ENCODE measurements at places on chromosomes 16 and 17.

DNA sequence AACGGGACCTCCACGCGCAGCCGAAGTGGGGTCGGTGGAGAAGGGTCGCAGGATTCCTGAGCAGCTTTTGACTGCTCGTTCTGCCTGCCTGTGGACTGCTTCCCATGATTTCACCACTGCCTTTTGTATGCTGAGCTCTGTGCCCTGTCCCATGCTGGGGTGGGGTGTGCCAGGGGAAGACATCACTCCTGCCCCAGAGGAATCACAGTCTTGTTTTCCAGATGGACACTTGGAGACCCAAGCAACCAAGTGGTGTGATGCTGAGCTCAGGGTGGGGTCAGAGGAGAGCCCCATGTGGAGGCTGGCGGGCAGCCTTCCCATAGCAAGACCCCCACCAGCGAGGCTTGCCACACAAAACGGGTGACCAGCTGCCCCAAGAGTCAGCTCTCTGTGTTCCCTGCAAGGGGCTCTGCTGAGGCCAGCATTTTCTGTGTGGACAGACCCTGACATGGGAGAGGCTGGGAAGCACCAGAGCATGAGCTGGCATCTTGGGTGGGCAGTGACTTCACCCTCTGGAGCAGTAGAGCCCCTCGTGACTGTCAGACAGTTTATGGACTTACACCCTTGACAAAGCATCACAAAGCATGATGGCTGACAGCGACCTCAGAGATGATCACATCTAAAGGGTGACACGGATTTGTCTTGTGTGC is 111.9 kb downstream of the GNAO1 start:
- no peak for DNase-seq

- DNase-seq, result no peak
These were observed 766.5 kb upstream of the GOT2 start for GRCh38 chr16:59500601-59501000.

GRCh38 chr17:6571452-6571781 is 15.1 kb upstream of the PITPNM3 start:
- no peak for DNase-seq

DNA sequence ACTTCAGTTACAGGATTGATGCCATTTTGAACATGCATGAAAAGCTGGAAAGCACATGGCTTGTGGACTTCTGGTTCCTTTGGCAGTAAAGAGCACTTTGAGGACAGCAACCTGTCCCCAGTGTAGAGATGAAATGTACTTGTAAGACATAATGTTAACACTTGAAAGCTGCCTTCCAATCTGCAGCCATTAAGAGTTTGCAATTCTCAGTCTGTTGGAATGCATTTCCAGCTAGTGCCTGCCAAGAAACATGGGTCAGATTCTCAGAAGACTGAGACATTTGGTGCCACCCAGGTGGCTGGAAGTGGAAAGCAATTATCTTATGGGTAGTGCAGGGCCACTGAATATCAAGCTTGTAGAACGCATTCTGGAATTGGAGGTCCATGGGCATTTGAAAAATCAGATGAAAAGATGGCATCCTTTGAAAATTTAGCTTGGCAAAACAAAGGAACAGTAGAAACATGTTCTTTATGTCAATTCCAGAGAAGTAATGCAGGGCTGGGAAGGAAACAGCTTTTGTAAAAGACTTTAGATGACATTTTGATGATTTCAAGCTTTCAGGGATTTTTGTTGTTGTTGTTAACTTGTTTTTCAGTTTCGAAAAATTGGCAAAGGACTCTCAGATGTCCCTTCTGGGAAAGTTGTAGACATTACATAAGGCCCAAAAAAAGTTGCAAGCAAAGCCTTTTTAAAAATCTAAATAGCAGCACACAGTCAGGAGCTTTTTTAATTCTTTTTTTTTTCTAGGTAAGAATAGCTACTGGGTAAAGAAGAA is 147.0 kb downstream of the ABCA8 start:
- no peak for DNase-seq

DNA sequence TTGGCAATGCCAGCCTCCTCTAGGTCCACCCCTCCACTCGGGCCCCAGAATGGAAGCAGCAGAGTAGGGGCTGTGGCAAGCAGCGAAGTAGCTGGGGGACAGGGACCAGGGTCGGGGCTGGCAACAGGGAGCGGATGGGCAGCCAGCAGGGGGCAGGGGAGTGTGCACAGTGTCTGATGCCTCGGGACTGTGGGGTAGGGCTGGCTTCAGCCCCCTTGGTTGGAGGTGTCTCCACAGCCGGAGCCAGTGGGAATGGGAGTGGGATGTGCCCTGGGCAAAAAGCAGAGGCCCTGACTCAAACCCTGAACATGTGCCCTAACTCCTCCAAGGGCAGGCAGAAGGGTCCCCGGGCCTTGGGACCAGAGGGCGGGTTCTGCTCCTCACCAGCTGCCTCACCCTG is 18.5 kb upstream of the ARHGAP27 start:
- DNase-seq, result no peak

DNA sequence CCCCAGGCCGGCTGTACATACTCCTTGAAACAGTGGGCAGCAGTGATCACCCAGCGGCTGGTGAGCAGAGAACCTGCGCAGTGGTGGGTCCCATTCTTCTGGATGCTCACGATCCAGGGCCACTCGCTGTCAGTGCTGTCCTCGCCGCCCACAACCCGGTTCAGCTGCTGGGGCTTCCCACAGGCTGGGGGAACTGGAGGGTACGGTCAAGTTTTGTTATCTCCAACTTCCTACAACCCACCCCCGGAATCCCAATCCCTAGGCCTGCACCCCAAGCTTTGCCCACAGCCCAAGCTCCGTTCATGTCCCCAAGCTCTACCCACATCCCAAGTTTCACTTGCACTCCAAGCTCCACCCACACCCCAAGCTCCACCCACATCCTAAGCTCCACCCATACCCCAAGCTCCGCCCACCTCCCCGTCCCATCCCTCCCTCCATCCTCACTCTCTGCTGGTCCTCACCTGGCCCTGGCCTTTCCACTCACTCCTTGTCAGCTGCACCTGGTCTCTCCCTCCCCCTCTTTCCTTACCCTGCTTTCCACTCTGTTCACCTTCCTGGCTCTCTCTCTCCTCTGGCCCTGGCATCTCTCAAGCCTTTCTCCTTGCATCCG is 1.8 kb downstream of the PRSS22 start:
- DNase-seq, result no peak

GRCh38 chr17:4475001-4475400 is 23.7 kb upstream of the SPNS2 start:
- DNase-seq, result no peak

DNA sequence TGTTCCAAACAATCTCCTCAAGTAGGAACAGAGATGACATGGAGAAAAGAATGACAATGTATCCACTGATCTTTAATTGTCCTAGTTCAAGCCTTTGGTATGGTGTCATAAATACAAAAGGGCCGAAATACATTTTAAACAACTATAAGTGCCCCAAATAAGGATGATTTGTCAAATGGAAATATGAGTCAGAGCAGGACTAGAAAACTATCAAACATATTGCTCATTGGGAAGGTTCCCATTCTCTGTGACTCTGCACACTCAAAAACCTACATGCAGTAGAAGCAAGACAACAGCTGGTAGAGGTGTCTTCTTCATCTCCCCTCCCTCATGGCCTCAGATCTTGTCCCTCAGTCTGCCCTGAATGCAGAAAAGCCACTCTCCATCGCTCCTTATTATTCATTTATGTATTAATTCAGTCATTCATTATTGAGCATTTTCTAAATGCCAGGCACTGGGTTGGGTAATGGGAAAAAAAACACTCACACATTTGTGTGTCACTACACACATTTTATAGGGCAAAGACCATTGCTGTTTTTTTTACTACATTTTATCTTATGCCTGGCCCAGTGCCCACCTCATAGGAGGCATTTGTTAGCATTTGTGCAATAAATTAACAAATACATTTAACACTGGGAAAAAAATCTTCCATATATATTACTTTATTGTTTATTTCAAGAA is 10.1 kb downstream of the CA10 start:
- no peak for DNase-seq

DNA sequence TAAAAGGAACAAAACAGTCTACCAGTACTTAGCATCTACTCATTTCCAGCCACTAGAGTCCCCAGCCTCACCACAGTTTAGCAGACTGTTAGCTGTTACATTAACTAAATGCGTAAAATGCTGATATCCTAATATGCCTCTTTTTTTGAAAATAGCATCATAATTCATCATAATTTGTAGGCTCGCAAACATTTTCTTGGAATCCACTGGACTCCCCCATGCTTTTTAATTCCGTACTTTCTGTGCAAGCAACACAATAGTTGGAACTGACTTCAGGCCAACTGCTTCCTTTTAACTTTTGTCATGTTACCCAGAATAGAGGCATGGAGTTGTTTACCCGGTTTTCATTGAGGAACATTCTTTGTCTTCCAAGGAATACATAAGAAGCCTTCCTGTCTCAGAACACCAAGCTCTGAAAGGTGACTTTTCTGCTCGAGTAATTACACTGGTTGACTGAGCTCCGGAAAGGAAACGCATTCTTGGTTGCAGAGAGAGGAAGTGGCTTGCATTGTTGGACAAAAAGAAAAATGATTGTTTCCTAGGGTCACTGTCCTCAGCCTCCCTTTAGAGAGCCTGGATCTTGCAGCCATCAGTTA is 30.9 kb upstream of the SEC14L1 start:
- peak; percentile 54 for DNase-seq

DNA sequence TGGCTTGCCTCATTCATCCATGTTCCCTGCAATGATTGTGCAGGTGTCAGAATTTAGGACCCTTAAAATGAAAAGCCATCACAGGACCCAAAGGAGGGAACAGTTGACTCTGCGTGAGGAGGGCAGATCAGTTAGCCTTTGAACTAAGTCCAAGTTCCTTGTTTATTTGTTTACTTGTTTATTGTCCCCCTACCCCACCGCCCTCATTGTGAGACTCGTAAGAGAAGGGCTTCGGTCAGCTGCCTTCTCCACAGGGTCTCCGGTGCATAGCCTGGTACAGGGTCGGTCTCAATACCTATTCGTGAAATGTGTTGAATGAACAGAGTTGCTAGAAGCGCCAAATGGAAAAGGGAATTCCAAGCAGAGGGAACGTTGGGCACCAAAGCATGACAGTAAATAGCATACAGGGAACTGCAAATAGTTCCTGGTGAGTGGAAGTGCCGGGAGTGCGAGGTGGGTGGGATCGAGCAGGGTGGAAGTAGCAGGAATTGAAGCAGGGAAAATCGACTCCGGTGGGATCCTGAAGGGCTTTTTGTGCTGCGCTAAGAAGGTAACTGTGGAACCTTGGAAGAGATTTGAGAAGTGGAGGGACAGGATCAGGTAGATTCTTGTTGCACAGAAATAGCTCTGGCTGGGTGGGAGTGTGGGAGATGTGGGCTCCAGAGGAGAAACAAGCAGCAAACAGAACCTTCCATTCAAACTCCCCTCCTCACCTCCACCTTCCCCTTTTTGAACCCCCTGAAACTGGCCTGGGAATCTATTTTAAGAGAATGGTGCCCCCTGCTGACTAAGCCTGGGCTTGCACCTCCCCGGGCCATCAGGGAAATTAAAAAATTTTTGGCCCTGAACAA is 12.7 kb downstream of the SLC35B1 start:
- peak; percentile 77 for DNase-seq

DNA sequence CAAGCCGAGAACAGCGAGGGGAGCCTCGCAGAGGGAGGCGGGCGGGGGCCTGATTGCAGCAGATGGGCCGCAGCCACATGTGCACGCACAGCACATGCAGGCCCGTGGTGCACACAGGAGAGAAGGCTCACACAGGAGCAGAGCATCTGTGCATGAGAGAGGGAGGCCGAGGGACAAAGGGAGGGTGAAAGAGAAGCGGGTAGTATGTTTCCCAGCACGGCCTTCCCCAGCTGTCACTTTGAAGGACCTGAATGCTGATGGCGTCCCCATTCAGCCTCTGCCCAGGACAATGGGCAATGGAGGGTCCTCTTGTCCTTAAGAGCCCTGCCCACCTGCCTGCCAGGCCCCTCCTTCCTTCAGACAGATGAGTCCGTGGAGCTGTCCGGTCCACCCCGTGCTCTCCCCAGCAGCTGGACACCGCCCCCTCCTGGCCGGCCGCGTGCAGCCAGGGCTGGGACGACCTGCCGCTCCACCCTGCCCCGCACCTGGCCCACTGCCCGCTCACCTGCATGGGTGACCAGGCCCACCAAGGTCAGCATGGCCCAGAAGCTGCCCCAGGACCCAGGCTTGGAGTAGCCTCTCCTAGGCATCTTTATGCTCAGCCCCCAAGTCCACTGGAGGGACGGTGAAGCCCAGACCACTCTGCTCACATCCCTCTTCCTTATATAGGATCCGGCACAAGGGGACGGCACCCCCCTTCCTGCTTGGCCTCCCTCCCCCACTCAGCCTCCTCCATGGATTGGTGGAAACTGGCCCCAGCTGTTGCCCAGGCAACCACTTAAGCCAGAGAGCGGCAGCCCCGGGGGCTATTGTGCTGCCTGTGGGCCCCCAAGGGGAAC is at the start of gene BTBD17:
BTBD17 (minus strand) TSS at position 639 of the 839 bp plus-strand sequence; CDS start at position 590, 49 bp downstream.
- peak; percentile 24 for DNase-seq

GRCh38 chr16:66751053-66751302 is 431 bp downstream of the DYNC1LI2 start:
- peak; percentile 19 for DNase-seq

DNA sequence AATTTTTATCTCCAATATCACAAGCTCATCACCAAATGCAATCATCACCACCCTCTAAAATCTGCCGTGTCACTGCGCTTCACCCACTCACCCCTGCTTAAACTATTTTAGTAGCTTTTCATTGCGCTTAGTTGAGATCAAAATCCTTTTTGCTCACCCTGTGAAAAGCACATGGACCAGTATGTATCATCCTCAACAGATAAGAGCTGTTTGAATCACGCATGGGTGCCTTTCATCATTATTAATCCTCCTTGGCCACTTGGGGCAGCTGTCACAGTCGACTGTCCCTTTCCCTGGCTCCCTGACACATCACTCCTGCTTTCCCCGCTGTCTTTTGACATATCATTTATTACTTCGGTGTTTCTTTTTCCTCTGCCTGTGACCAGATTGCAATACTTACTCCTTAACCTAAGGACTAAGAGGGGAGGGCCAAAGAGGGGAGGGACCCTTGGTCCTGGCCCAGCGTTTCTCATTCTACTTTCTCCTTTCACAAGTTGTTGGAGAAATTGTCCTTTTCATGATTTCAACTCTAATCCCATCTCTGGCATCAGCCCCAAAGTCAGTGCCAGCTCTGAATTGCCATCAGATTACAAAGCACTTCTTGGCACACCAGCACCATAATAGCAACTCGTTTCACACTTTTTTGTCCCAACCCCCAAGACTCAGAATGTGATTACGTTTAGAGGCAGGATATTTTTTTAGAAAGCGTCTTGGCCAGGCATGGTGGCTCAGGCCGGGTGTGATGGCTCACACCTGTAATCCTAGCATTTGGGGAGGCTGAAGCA is 8.6 kb upstream of the KDM6B start:
- no peak for DNase-seq

DNA sequence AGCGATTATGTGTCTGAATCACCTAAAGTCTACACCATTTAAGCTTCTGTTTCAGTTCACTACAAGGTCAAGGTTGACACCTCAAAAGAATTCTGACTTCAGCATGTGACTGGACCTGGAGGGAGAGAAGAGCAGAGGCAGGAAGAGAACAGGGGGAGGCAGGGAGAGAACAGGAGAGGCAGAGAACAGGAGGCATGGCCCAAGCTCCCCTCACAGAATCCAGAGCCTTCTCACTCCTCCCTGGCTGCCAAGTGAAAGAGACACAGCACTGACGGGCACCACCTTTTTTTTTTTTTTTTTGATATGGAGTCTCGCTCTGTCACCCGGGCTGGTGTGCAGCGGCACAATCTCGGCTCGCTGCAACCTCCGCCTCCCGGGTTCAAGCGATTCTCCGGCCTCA is 11.4 kb downstream of the GGA2 start:
- no peak for DNase-seq

Measured in germinal center (tissue), 1 donor.